ENCODE measurements at places on chromosomes 7 and 10.

GRCh38 chr7:39249635-39250152 is 272.0 kb downstream of the POU6F2 start:
- H3K27ac ChIP-seq = no peak overlapping the region
- no peak overlapping the region for H3K4me3 ChIP-seq
- no peak for DNase-seq
- peaks cover 21% of the 10 kb centered on the region for H3K27me3 ChIP-seq
- H3K4me1 ChIP-seq = no peaks in the 10 kb centered on the region
- no peaks in the 10 kb centered on the region for H3K36me3 ChIP-seq

- H3K27ac ChIP-seq = no peak overlapping the region
- H3K36me3 ChIP-seq = no peaks in the 10 kb centered on the region
- peaks cover 4% of the 10 kb centered on the region for H3K27me3 ChIP-seq
- DNase-seq = no peak
- H3K4me1 ChIP-seq = peaks cover 2% of the 10 kb centered on the region
Measured at GRCh38 chr10:77236700-77237099, 400.9 kb downstream of the KCNMA1 start.

- H3K4me1 ChIP-seq = peaks cover 12% of the 10 kb centered on the region
- peaks cover 2% of the 10 kb centered on the region for H3K36me3 ChIP-seq
- no peak overlapping the region for H3K27ac ChIP-seq
- no peak for DNase-seq
- H3K27me3 ChIP-seq = no peaks in the 10 kb centered on the region
Measured at GRCh38 chr10:63281967-63282366, 148.8 kb downstream of the NRBF2 start.

- no peaks in the 10 kb centered on the region for H3K27me3 ChIP-seq
- peaks cover 23% of the 10 kb centered on the region for H3K4me1 ChIP-seq
- no peaks in the 10 kb centered on the region for H3K36me3 ChIP-seq
- no peak overlapping the region for H3K4me3 ChIP-seq
Measured at GRCh38 chr10:97408496-97408992, 7.4 kb upstream of the RRP12 start.

DNA sequence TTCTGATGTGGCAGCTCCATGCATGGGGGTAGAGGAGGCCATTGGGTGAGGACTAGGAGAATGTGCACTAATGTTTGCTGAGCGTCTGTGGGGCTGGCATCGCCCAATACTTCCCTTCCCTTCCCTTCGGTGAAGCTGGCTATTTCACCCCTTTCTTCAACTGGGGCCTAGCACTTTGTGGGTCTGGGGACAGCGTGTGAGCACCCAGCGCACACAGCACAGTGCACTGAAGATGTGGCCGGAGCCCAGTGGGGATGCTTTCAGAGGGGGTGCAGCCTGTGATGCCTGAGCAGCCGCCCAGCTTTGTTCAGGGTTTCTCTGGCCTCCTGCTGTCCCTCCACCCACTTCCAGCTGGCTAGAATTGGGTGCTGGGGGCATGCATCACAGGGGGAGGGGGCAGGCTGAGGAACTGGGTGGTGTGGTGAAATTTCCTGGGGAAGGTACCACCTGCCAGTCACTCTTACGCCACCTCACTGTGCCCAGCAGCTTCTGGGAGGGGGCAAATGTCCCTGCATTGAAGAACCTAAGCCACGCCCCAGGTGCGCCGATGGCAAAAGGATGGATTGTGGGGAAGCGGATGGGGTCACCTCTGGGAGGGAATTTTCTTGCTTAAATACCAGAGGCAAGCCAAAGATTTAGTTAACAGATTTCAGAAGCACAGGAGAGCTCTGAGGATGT is 45.5 kb downstream of the CLEC2L start:
- no peak overlapping the region for H3K4me3 ChIP-seq
- H3K36me3 ChIP-seq = peaks cover 26% of the 10 kb centered on the region
- H3K27ac ChIP-seq = no peak overlapping the region
- peaks cover under 1% of the 10 kb centered on the region for H3K4me1 ChIP-seq

GRCh38 chr10:123007558-123008354 is 839 bp downstream of the IKZF5 start:
- H3K4me3 ChIP-seq = peak overlapping the region; percentile 97
- DNase-seq = peak; percentile 21
